ENCODE measurements at places on chromosomes 2 and 18. TPM values are rescaled to one million over a fixed set of nuclear protein-coding genes. Genes with fewer than 3 reads are reported as not detected.

DNA sequence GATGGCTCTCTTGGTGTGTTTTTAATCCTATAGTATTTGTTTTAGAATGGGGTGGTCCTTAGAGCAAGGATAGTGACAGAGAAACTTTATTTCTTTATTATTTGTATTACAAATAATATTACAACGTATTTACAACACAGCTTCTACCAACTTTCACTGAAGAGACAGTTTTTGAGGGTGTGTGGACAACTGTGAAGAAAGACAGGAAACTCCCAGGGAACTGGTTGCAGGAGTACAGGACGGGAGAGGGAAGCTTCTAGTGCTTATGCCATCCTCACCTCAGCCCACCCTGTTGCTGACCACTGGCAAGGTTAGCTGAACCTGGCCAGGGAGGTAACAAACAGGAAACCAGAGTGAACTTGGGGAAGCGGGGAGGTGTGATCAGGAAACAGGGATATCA, 251.7 kb downstream of the BCL11A start:
- DNase-seq: no peak

DNA sequence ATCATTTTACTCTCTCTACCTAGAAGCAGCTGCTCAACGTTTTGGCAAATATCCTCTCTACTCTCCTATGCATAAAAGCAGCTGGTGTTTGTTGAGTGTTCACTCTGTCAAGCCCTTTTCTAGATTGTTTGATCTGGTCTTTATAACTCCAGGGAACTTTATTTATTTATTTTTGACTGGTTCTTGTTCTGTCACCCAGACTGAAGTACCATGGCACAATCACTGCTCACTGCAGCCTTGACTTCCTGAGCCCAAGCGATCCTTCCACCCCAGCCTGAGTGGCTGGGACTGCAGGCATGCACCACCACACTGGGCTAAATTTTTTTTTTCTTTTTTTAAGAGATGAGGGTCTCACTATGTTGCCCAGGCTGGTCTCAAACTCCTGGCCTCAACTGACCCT, 12.7 kb downstream of the CATIP start:
- DNase-seq: no peak

DNA sequence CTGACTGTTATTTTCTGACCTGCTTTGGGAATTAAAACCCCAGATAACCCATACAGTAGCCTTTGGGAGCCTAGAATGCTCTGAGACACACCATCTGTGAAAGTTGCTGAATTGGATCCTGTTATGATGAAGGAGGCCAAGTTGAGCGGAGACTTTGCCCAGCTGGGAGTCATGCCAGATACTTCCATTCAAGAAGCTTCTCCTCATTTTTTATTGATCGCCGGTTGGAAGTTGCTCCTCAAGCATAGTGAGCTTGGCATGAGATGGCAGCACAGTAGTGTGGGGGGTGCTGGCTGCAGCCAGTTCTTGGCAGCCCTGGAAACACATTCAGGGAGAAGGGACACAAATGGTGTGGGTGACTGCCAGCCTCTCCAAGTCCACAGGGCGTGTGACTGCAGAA, 270.7 kb upstream of the NRP2 start:
- DNase-seq: peak; percentile 47

Gene TLX2
- not detected for total RNA-seq

DNA sequence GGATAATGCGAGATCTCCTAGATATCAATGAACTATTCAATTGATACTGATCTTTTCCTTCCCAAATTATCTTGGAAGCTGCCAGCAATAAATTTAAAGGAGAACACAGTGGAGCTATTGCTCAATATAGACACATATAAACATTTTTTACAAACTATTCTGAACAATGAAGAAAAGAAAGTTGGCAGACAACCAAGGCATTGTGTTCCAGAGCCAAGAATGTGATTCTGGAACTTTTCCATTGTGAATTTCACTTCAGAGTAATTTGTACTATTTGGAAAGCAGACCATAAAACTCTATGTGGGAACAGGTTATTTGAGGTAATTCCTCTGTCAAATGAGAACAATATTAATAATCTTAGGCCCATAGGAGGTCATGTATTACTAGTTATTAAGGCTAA, 588.2 kb downstream of the IRS1 start:
- DNase-seq: no peak

Gene FTCDNL1
- total RNA-seq: 1.5 TPM

Data from ureter (tissue), 1 donor.